ENCODE measurements at places on chromosomes 1 and 21.

DNA sequence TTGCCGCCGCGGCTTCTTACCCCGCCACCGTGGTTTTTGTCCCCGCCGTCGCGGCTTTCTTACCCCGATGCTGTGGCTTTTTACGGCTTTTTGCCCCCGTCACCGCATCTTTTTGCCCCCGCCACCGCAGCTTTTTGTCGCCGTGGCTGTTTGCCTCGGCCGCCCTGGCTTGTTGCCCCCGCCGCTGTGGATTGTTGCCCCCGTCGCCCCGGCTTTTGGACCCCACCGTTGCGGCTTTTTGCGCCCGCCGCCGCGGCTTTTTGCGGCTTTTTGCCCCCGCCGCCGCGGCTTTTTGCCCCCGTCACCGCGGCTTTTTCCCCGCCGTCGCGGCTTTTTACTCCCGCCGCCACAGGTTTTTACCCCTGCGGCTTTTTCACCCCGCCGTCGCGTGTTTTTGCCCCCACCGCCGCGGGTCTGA lies 3934.3 kb downstream of the SRGAP2C start:
- no peak for DNase-seq

DNA sequence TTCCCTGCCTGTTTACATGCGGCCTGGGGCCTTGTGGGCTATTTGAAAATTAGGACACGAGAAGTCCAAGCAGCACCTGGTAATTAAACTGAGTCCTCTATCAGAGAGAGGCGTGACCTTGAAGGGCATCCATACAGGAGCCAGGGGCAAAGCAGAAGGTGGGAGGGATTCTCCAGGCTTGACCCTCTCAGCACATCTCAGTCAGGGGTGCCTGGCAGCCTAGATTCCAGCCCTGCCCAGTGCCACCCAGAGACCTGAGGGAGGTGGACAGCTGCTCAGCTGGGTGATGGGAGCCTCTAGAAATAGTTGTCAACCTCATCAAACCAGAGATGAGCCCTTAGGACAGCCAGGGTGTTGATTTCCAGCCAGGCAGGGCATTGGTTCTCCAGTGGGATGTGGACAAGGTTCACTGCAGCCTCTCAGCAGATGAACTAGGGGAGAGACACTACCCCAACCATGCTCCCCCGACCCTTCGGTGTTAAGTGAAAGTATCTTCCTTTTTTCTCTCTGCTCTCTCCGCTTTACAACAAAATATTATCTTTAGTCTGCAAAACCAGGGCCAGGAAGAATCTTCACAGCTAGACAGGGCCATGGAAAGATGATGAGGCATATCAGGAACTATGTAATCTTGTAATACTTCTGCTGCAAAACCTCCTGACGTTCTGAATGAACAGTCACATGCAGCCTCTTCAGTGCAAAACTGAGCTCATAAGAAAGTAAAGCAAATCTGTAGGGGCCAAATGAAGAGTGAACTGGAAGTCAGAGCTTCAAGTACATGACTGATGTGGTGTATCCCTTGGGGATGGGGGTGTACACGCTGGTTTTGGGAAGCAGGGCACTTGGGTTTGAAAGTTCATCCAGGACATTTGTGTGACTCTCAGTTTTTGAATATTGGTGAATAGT lies 35.9 kb upstream of the ATP5PO start:
- DNase-seq, result peak; percentile 85

- DNase-seq, result no peak
Observed at GRCh38 chr1:170273291-170274130, 127.8 kb downstream of the NTMT2 start.

DNA sequence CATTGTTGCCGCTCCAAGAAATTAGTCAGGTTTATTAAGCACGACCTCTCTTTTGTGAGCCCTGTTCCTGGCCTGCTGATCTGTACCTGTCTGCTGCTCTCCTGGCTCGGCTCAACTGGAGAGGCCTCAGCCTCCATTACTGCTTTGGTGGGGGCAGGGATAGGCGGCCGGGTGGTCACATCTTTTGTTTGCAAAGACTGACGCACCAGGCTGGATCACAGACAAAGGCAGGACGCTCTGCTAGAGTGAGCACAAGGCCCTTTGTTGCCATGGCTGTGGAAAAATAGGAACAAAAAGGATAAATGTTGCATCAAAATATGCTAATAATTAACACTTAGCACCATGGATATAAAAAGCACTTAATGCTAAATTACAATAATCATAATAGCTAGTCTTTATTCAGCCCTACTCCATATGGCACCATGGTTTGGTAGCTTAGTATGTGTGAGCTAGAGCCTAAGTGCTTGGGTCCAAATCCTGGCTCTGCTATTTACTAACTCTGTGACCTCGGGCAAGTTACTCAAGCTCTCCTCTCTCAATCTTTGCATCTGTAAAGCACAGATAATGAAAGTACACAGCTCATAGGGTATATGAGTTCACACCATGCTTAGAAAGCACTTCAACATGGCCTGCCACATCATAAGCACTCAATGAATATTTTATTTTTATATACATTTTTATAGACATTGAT lies 28.9 kb upstream of the HPDL start:
- no peak for DNase-seq

- DNase-seq, result no peak
Observed at GRCh38 chr1:39957299-39958015, 2.5 kb downstream of the MFSD2A start.

GRCh38 chr1:229599218-229599954 lies 26.5 kb downstream of the TAF5L start:
- no peak for DNase-seq

DNA sequence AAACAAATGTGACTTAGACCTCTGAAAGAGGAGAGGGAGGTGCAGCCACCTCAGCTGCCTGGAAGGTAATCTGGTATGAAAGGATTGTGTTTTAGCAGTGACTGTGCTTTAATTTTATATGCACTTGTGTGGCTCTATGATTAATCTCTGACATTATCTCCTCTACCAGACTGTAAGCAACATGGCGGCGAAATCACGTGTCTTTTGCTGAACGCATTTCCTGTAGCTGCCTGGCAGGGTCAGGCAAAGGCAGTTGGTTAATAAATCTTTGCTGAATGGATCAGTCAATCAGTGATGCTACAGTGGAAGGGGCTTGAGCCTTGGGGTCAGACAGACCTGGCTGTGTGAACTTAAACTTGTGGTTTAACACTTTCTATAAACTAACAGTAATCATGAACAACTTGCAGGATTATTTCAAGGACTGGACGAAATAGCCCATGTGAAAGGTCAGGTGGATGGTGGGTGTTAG lies 96.9 kb downstream of the ADSS2 start:
- DNase-seq, result no peak

GRCh38 chr1:89499320-89499719 lies 25.3 kb upstream of the LRRC8B start:
- no peak for DNase-seq

DNA sequence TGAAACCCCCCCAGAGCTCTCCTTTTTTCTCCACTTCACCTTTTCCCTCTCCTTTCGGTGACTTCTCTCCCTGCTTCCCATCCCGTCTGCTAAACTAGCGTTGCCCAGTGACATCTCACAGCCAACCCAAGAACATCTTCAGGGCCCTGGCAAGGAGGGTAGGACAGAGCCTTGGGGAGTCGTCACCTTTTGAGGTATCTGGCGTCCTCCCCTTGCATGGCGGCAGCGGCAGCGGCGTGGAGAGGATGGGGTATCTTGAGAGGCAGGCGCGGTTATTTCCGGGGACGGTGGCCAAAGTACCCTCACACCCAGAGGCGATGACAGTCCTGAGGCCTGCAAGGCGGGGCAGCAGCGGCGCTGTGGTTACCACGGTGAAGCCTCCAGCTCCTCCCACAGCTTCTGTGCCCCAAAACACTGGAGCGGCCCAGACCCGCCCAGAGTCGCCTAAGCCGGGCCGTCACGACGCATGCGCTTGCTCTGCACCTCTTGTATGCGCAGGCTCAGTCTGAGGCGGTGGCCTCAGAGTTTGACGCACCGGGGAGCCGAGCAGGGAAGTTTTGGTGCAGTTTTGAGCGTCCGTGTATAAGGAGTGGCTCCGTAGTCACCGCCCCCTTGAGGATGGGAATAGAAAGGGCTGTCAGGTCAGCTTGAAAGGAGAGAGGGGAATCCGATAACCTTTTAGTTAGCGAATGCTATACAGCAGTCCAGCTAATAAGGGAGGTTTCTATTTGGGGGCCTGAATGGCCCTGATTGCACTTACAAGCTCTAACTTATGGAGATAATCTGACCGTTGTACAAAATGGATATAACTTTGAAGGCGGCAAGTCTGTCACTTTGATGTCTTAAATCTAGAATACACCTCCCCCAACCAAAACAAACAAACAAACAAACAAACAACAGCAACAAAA lies at the start of gene KIFAP3:
Gene KIFAP3 (minus strand): TSS at position 446 of the 908 bp plus-strand sequence. CDS start 228 bp downstream, at position 218.
- peak; percentile 98 for DNase-seq

- DNase-seq, result no peak
Observed at GRCh38 chr1:230750576-230750975, 3.4 kb downstream of the CAPN9 start.

GRCh38 chr1:15799928-15800835 lies 7.3 kb downstream of the UQCRHL start:
- DNase-seq, result no peak

GRCh38 chr1:8238141-8239038 lies 79.5 kb upstream of the SLC45A1 start:
- DNase-seq, result peak; percentile 31

- DNase-seq, result no peak
Observed at GRCh38 chr1:2400950-2401649, 9.5 kb downstream of the RER1 start.

GRCh38 chr1:221881805-221882581 lies 140.1 kb upstream of the DUSP10 start:
- no peak for DNase-seq

GRCh38 chr1:216881695-216882094 lies 158.5 kb upstream of the ESRRG start:
- no peak for DNase-seq

GRCh38 chr1:65068202-65069010 lies 79.6 kb upstream of the AK4 start:
- peak; percentile 50 for DNase-seq

- DNase-seq, result no peak
Observed at GRCh38 chr1:159851407-159851806, 11.1 kb downstream of the VSIG8 start.

- DNase-seq, result peak; percentile 97
Observed at GRCh38 chr1:234980645-234981396, 147.8 kb downstream of the TOMM20 start.

GRCh38 chr1:173628888-173629287 lies 6.2 kb upstream of the TEX50 start:
- no peak for DNase-seq

GRCh38 chr21:42594616-42595282 lies 58.7 kb upstream of the PDE9A start:
- DNase-seq, result no peak

DNA sequence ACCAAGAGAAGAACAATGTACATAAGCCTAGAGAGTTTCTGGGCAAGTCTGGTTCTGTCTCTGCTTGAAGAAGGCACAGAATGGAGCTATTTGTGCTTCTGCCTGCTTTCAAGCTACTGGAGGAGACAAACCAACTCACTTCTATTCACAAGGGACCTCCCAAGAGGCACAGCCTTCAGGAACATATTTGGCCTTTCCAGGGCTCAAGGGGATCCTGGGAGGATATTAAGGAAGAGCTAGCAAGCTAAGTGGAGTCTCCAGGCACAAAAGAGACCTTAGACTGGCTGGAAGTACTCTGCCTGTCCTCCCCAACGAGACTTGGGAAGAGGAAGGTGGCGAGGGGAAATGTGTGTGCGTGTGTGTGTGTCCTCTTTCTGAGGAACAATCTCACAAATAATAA lies at the start of gene OR6Y1:
Gene OR6Y1 (minus strand): TSS at position 54 of the 400 bp plus-strand sequence. CDS start 6,300 bp downstream, outside the sequence.
- no peak for DNase-seq

DNA sequence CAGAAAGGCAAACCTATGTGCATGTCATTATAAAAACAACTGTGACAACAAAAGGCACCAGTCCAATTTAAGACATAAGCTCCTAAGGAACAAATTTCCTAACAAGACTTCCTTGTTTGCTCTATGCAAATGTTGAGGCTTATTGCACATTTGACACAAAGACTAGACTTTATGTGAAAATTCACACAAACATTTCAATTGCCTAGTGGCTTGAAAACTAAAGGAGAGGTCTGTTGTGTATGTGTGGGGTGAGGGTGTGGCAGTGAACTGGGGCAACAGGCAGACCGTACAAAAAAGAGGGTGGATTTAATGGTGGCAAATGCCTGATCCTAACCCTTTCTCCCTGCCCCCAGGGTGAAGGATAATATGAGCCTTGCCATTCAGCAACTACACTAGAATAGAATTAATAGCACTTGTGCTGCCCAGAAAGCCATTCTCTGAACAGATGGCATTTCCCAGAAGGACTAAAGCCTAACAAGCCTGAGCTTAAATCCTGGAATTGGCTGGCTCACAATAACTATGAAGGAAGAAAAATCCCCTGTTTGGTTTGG lies 73.9 kb downstream of the GLUL start:
- DNase-seq, result peak; percentile 56

DNA sequence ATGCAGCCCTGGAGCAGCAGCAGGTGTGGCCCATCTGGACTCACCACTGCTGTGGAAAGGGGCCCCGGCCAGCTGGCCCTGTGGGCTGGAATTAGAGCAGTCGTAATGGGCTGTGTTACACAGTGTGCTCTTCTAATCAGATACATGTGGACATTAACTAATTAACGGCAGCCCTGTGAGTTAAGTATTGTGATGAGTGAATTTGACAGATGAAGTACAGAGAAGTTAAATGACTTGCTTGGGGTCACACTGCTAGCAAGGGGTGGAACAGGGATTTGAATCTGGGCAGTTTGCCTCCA lies 58.6 kb downstream of the MDM4 start:
- DNase-seq, result no peak

DNA sequence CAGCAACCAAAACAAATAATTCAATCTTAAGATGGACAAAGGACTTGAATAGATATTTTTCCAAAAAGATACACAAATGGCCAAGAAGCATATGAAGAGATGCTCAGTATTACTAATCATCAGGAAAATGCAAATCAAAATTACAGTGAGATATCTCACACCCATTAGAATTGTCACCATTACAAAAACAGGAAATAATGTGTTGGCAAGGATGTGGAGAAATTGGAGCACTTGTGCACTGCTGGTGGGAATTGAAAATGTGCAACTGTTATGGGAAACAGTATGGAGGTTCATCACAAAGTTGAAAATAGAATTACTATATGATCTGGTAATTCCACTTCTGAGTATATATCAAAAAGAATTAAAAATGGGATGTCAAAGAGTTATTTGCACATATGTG lies 83.2 kb downstream of the SH3GLB1 start:
- peak; percentile 51 for DNase-seq

GRCh38 chr1:231049121-231049979 lies 9.3 kb upstream of the FAM89A start:
- DNase-seq, result peak; percentile 48

- DNase-seq, result no peak
Observed at GRCh38 chr1:164575356-164575886, 16.4 kb downstream of the PBX1 start.
